ENCODE measurements at places on chromosomes 12 and 14.
A peak's percentile ranks its signal among the peaks of the same experiment; 100 is the strongest.

DNA sequence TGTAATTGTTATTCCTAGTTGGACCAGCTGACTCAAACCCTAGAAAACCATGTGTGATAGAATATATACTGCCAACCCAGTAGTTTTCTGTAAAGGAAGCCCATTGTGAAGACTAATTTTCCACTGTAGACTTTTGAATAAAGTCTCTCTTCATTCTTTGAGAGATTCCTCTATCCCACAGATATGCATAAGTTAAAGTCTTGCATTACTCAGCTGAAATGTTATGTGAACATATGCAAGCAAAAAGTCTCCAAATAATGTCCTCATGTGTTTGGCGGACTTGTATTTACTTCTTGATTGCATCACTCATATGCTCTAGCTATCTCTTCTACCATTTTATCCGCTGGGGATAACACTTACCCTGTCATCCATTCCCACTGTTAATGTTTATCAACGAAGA is 35.1 kb upstream of the OTOGL start:
- no peak for DNase-seq

DNA sequence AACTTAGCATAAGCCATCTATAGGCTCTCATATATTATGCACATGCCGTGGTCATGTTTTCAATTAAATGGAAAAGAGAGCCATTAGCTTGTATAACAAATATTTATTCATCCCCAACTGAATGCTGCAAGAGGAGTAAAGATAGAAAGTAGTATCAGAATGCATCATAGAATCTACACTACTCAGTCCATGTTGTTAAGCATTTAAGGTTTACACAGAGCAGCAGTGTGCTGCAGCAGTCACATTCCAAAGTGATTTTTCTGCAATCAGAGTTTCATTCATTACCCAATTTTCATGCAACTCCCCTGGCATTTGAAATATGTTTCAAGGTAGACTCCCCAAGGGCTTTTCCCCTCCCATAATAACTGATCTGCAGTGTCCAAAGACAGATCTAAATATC is 82.2 kb upstream of the LMO3 start:
- no peak for DNase-seq

DNA sequence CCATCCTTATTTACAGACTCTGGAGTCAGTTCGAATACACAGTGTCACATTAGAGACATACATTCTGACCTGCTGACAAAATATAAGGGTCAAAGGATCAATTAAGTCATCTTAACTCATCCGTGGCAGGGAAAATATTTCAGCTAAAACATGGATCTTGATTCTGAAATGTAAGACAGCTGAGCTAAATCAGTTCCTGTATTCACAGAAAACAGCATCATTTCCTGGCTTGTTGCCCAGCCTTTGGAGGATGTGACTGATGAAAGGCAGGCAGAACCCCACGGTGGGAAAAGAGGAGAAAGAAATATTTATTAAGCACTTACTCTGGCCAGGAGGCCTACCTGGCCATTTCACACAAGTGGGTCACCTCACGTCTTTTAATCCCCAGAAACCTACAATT is 101.9 kb downstream of the GAS2L3 start:
- DNase-seq, result no peak

- peak; percentile 52 for DNase-seq
These were observed 122.1 kb downstream of the CALM1 start for GRCh38 chr14:90518941-90519256.

GRCh38 chr12:75489613-75490210 is 9.2 kb downstream of the GLIPR1 start:
- no peak for DNase-seq

DNA sequence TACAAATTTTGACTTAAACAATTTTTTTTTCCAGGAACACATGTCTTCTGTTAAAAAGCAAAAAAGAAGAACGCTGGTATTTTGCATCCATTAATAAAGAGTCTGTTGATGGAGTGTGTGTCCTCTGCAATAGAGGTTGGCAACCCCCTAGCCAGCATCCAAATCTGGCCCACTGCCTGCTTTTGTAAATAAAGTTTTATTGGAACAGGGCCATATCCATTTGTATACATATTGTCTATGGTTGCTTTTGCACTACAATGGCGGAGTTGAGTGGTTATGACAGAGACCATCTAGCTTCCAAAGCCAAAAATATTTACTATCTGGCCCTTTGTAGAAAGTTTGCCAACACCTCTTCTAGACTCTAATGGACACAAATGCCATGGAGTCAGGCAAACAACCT is 49.6 kb downstream of the CCDC92 start:
- no peak for DNase-seq

Measured in WERI-Rb-1 (cell line).